ENCODE measurements at places on chromosomes 1 and 21. TPM values are rescaled to one million over a fixed set of nuclear protein-coding genes. Genes with fewer than 3 reads are reported as not detected.

The UBASH3A gene
- total RNA-seq = not detected

The ZNF326 gene
- total RNA-seq = 10.0 TPM

The OPN3 gene
- 21.1 TPM for total RNA-seq

The SLC25A34 gene
- total RNA-seq = under 0.01 TPM

The CFHR2 gene
- not detected for total RNA-seq

The CLCA1 gene
- total RNA-seq = not detected

The DENND4B gene
- 1.8 TPM for total RNA-seq

The PER3 gene
- total RNA-seq = 3.6 TPM

The PLK3 gene
- 15.3 TPM for total RNA-seq

GRCh38 chr1:37844536-37844935 is 14.9 kb downstream of the MTF1 start:
- H3K4me1 ChIP-seq = peaks cover 3% of the 10 kb centered on the region
- peaks cover 18% of the 10 kb centered on the region for H3K36me3 ChIP-seq
- DNase-seq = no peak
- H3K27ac ChIP-seq = no peak overlapping the region
- no peak overlapping the region for H3K4me3 ChIP-seq

DNA sequence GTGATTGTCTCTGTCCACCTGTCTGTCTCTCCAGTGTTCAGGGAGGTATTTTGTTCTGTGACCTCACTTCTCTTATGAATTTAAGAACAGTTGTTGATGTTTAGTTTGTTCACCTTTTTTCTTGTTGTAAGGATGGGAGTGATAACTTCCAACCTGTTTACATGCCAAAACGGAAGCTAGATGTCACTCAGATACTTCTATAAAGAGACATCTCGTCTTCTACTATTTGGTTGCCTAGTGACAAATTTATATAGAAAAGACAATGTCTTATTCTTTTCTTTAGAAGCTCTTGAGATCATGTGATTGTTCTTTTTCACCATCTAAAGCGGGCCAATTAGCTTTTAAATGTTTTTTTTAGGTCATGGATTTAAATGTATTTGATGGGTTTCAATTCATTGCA is 33.8 kb downstream of the PRSS38 start:
- no peaks in the 10 kb centered on the region for H3K36me3 ChIP-seq
- no peak overlapping the region for H3K27ac ChIP-seq
- no peaks in the 10 kb centered on the region for H3K27me3 ChIP-seq
- no peak for DNase-seq
- H3K4me1 ChIP-seq = no peaks in the 10 kb centered on the region
- no peak overlapping the region for H3K4me3 ChIP-seq

- H3K4me3 ChIP-seq = peak overlapping the region; percentile 65
- H3K36me3 ChIP-seq = no peaks in the 10 kb centered on the region
- DNase-seq = peak; percentile 52
- H3K27ac ChIP-seq = no peak overlapping the region
Observed at GRCh38 chr1:111739925-111740765, 950 bp upstream of the INKA2 start.

DNA sequence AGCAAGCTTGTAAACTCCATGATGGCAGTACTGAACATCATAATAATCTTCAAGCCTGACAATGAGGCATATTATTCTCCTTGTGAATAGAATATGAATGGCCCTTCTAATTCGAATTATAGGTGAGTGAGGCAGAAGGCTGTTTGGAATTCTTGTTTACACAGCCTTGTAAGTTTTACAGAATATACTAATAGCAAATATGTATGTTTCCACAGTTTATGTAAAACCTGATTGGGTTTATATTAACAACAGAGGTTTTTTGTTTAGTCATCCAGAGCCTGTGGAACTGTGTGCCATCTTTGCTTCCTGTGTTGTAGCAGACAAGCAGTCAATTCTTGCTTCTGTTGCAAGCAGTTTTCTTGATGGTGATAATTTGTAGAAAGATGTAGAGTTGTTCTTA is 8.0 kb downstream of the OSBPL9 start:
- DNase-seq = peak; percentile 47
- H3K36me3 ChIP-seq = no peaks in the 10 kb centered on the region
- H3K4me3 ChIP-seq = no peak overlapping the region
- no peak overlapping the region for H3K27ac ChIP-seq

DNA sequence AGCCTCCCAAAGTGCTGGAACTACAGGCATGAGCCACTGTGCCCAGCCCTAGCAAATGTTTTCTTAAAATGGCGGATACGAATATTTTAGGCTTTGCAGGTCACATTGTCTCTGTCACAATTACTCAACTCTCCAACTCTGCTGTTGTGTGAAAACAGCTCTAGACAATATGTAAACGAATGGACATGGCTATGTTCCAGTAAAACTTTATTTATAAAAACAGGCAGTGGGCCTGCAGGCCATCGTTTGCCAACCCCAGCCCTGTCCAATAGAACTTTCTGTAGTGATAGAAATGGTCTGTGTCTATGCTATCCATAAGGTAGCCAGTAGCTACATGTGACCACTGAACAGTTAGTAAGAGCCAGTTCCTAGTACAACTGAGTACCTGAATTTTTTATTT is 4.3 kb upstream of the FBXO6 start:
- H3K36me3 ChIP-seq = peaks cover 21% of the 10 kb centered on the region
- H3K27me3 ChIP-seq = no peaks in the 10 kb centered on the region
- H3K4me1 ChIP-seq = no peaks in the 10 kb centered on the region
- no peak overlapping the region for H3K4me3 ChIP-seq

GRCh38 chr1:51421964-51422363 is 91.6 kb upstream of the TTC39A start:
- no peak overlapping the region for H3K4me3 ChIP-seq
- peak overlapping the region; percentile 13 for H3K27ac ChIP-seq
- peaks cover 15% of the 10 kb centered on the region for H3K4me1 ChIP-seq
- H3K36me3 ChIP-seq = no peaks in the 10 kb centered on the region

GRCh38 chr1:82445827-82446226 is 645.1 kb downstream of the ADGRL2 start:
- DNase-seq = no peak
- H3K36me3 ChIP-seq = no peaks in the 10 kb centered on the region
- H3K4me1 ChIP-seq = no peaks in the 10 kb centered on the region
- H3K4me3 ChIP-seq = no peak overlapping the region
- no peaks in the 10 kb centered on the region for H3K27me3 ChIP-seq
- H3K27ac ChIP-seq = no peak overlapping the region

- no peak overlapping the region for H3K4me3 ChIP-seq
- H3K36me3 ChIP-seq = no peaks in the 10 kb centered on the region
- H3K27me3 ChIP-seq = no peaks in the 10 kb centered on the region
- DNase-seq = no peak
- peaks cover 17% of the 10 kb centered on the region for H3K4me1 ChIP-seq
Observed at GRCh38 chr21:35473496-35473895, 424.4 kb upstream of the RUNX1 start.

- H3K4me3 ChIP-seq = no peak overlapping the region
- H3K27ac ChIP-seq = no peak overlapping the region
- DNase-seq = no peak
- H3K27me3 ChIP-seq = no peaks in the 10 kb centered on the region
Observed at GRCh38 chr1:118290046-118290445, 105.0 kb upstream of the SPAG17 start.

GRCh38 chr1:76659171-76659940 is 207.9 kb upstream of the ST6GALNAC5 start:
- H3K27me3 ChIP-seq = no peaks in the 10 kb centered on the region
- H3K4me3 ChIP-seq = no peak overlapping the region
- H3K36me3 ChIP-seq = no peaks in the 10 kb centered on the region
- no peak for DNase-seq
- no peak overlapping the region for H3K27ac ChIP-seq

- H3K4me1 ChIP-seq = peaks cover 8% of the 10 kb centered on the region
- H3K4me3 ChIP-seq = no peak overlapping the region
- H3K27me3 ChIP-seq = no peaks in the 10 kb centered on the region
- 0 out of 2 replicates have a peak overlapping the region, but pooled peaks have one; percentile 3 for H3K27ac ChIP-seq
- peak; percentile 98 for DNase-seq
Observed at GRCh38 chr1:10074059-10074851, 41.5 kb downstream of the UBE4B start.

DNA sequence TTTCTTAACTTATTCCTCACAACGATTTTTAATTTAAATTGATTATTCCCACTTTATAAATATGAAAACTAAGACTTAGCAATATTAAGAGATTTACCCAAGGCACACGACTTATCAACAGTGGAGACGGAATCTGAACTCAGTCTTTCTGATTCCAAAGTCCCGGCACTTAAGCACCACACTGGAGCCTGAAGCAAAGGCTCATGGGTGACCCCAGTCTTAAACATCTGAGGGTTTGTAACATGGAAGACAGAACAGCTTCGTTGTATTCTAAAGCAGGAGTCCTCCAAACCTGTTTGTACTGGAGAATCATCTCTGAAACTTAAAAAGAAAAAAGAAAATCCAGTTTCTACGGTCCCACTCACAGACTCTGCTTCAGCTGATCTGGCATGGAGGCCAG is 519.5 kb downstream of the SMYD3 start:
- H3K4me3 ChIP-seq = no peak overlapping the region
- H3K36me3 ChIP-seq = no peaks in the 10 kb centered on the region
- H3K4me1 ChIP-seq = peaks cover 12% of the 10 kb centered on the region
- no peak for DNase-seq

DNA sequence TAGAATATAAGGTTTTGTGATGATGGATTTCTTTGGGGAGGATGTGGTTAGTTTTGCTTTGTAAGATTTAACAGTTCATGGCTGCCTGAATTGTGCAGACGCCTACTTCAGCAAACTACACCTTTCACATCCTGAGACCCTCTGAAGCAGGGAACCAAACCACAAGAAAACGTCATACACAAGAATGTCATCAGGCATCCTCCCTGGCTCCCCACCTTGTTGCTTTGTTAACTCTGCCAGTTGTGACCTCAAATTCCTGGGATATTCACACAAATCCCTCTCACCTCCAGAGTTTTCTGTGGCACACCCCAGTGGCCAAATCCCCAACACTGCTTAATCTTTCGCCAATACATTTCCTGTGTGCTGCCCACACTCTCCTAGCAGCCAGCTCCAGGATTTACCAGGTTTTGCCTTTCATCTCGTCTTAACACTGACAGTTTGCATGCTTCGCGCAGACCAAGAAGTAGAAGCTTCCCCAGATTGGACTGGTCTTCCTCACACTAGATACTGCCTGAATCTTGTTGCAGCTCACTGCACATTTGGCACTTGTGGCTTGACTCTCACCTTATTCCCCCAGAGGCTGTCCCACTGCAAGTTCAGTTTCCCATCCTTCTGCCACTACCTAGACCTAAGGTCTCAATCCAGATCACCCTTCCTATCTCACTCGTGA is 51.1 kb upstream of the CTTNBP2NL start:
- H3K4me3 ChIP-seq = no peak overlapping the region
- no peak overlapping the region for H3K27ac ChIP-seq
- DNase-seq = no peak

GRCh38 chr1:216805953-216806352 is 82.7 kb upstream of the ESRRG start:
- H3K27ac ChIP-seq = no peak overlapping the region
- no peaks in the 10 kb centered on the region for H3K27me3 ChIP-seq
- no peaks in the 10 kb centered on the region for H3K4me1 ChIP-seq
- no peaks in the 10 kb centered on the region for H3K36me3 ChIP-seq
- no peak for DNase-seq

- no peak overlapping the region for H3K4me3 ChIP-seq
- H3K27me3 ChIP-seq = no peaks in the 10 kb centered on the region
- H3K4me1 ChIP-seq = peaks cover 10% of the 10 kb centered on the region
Observed at GRCh38 chr1:64033667-64034220, 169.7 kb upstream of the UBE2U start.

GRCh38 chr21:33733601-33734000 is 91.3 kb downstream of the ITSN1 start:
- H3K36me3 ChIP-seq = peaks cover 8% of the 10 kb centered on the region
- H3K4me1 ChIP-seq = peaks cover 4% of the 10 kb centered on the region
- no peak for DNase-seq
- H3K27ac ChIP-seq = no peak overlapping the region

- no peak for DNase-seq
- no peaks in the 10 kb centered on the region for H3K27me3 ChIP-seq
- H3K4me3 ChIP-seq = no peak overlapping the region
- no peak overlapping the region for H3K27ac ChIP-seq
- H3K36me3 ChIP-seq = peaks cover 9% of the 10 kb centered on the region
- H3K4me1 ChIP-seq = peaks cover 17% of the 10 kb centered on the region
Observed at GRCh38 chr1:66351913-66352312, 182.0 kb upstream of the SGIP1 start.

DNA sequence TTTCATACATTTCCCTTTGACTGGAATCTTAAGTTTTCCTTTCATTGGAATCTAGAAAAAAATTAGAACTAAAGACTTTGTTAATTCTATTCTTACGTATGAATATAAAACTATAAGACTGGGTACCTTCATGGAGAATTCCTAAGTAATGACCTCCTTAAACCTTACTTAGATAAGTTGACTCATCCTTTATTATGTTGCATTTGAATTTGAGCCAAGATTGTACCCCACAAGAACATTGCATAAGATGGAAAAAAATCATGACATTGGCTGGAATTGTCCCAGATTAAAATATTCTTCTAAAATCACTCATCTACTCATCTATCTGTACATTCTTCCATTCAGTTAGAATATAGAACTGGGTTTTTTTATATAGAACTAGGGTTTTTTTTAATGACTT is 137.4 kb downstream of the C1orf21 start:
- H3K4me3 ChIP-seq = no peak overlapping the region
- DNase-seq = peak; percentile 12
- H3K4me1 ChIP-seq = no peaks in the 10 kb centered on the region

GRCh38 chr1:172628401-172628800 is 30.5 kb upstream of the FASLG start:
- no peak overlapping the region for H3K27ac ChIP-seq
- DNase-seq = peak; percentile 79
- no peaks in the 10 kb centered on the region for H3K36me3 ChIP-seq

DNA sequence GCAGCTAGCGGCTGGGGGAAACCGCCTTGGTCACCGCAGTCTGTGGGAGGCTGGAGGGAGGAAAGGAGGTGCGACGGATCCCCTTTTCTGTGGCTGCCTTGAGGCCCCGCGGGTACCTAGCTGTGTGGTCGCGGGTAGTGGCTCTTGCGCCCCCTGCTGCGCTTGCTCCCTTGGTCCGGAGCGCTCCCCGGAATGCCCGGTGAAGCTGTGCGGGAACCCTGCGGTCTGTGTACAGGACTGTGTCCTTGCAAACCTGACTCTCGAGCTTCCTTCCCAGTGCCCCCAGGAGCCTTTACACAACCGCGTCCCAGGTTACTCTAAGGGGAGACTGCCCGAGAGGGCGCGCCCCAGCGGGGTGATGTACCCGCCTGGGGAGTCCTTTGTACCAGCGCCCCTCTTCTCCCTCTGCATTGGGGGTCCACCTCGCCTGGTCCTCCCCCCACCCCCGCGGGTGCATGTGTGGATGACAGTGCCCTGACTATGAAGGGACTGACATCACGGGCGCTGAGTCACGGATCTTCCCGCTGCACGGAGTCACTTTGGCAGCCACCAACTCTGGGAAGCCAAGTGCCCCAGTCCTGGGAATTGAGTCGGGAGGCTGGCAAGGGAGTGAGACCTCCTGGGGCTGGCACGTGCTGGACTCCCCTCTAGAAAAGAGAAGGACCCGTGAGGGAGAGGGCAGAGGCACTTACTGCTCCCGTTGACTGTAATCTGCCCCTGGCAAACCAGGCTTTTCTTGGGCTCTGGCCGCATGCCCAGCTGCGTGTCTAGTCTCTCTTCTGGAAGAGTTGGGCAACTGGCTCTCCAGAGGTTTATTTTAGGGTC is 816 bp downstream of the IL6R start:
- peak overlapping the region; percentile 72 for H3K4me3 ChIP-seq
- DNase-seq = peak; percentile 72
- H3K27me3 ChIP-seq = peaks cover 12% of the 10 kb centered on the region
- peaks cover 21% of the 10 kb centered on the region for H3K4me1 ChIP-seq
- no peaks in the 10 kb centered on the region for H3K36me3 ChIP-seq
